ENCODE measurements at places on chromosomes 13 and 19.
A peak's percentile ranks its signal among the peaks of the same experiment; 100 is the strongest.

- no peak for DNase-seq
These were observed 21.0 kb upstream of the UFM1 start for GRCh38 chr13:38328699-38329098.

GRCh38 chr13:60351326-60351725 is 45.7 kb upstream of the TDRD3 start:
- DNase-seq = peak; percentile 80

GRCh38 chr13:33123066-33123859 is 107.0 kb downstream of the KL start:
- no peak for DNase-seq

- peak; percentile 50 for DNase-seq
These were observed 6.0 kb downstream of the STK24 start for GRCh38 chr13:98570929-98571372.

DNA sequence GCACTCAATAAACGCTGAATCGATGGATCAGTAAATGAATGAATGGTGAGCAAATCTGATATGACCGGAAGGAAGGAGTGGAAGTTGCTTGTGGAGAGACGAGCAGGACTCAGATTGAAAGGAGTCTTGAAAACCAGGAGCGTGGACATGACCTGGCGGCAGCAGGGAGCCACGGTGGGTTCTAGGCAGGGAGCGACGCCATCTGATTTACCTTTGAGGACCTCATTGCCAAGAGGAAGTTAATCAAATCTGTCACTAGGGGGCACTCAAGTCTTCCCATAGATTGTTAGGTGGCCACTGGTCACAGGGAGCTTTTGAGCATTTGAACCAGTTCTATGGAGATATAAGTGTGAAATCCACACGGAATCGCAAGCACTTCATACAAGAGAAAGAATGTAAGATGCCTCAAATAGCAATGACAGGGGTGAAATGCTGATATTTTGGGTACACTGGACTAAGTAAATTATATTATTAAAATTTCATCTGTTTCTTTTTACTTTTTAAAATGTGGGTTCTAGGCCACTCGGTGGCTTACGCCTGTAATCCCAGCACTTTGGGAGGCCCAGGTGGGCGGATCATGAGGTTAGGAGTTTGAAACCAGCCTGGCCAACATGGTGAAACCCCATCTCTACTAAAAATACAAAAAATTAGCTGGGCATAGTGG is 9.2 kb upstream of the FBN3 start:
- DNase-seq = peak; percentile 73

- DNase-seq = no peak
These were observed 640 bp downstream of the ZSCAN5A start for GRCh38 chr19:56314018-56314380.

GRCh38 chr13:66424422-66424821 is 805.7 kb downstream of the PCDH9 start:
- peak; percentile 72 for DNase-seq

DNA sequence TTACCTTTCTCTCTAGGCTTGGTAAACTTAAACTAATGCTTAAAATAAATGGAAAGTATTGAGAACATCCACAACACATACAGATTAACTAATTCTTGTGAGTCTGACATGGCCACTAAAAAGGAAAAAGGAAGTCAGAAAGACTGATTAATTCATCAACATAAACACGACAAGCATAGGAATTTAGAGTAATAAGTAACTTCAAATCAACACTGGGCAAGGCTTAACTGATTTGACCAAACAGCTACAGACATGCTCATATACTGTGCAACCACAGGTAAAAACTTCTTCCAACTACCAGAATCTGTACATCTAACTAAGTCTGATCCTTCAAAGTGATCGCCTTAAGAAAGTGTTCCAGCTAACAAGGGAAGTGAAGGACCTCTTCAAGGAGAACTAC is 20.5 kb downstream of the UGGT2 start:
- no peak for DNase-seq

DNA sequence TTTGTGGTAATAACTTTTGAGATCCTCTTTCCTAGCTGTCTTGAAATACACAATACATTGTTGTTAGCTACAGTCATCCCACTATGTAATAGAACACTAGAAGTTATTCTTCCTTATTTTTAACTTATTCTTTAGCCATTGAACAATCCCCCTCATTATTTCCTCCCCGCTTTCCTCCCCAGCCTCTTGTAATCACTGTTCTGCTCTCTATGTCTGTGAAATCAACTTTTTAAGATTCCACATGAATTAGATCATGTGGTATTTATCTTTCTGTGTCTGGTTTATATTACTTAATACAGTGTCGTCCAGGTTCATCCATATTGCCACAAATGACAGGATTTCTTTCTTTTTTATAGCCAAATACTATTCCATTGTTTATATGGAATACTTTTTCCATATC is 72.9 kb downstream of the SLC10A2 start:
- DNase-seq = no peak

DNA sequence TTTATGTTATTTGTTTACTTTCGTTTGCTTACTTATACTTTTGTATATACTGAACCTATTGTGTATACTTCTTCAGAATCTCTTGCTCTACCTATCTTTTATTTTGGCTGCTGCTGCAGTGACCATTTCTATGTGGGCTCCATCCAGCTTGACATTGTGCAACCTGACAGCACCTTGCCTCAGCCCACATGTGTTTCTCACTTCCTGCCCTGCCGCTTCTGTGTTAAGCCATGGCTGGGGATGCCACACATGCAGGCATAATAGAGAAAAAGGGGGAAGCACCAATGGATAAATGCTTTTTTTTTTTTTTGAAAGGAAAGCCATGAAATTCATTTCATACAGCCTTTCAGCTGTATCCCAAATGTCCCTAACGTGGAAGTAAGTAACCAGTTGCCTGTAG is 147.6 kb downstream of the RBM26 start:
- DNase-seq = no peak

GRCh38 chr19:33410915-33411401 is 37.4 kb downstream of the CEBPG start:
- DNase-seq = no peak

DNA sequence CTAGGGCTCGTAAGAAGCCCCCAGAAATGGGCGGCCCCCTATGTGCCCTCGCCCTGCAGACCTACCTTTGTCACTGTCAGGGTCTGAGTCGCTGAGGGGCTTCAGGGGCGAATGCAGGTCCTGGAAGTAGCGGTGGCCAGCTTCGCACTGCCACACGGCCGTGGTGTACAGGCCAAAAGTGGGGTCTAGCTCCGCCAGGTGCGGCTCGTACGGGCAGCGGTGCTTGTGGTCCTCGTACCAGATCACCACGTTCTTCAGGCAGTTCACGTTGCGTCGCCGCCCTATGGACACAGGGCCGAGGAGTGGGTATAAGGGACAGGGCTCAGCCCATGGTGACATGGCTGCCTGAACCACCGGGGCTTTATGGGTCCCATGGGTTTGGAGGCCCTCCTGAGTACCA is 9.8 kb downstream of the ZNF653 start:
- no peak for DNase-seq

GRCh38 chr19:1183543-1184172 is 9.6 kb upstream of the SBNO2 start:
- no peak for DNase-seq

GRCh38 chr19:47109177-47109540 is 4.4 kb downstream of the ZC3H4 start:
- no peak for DNase-seq

DNA sequence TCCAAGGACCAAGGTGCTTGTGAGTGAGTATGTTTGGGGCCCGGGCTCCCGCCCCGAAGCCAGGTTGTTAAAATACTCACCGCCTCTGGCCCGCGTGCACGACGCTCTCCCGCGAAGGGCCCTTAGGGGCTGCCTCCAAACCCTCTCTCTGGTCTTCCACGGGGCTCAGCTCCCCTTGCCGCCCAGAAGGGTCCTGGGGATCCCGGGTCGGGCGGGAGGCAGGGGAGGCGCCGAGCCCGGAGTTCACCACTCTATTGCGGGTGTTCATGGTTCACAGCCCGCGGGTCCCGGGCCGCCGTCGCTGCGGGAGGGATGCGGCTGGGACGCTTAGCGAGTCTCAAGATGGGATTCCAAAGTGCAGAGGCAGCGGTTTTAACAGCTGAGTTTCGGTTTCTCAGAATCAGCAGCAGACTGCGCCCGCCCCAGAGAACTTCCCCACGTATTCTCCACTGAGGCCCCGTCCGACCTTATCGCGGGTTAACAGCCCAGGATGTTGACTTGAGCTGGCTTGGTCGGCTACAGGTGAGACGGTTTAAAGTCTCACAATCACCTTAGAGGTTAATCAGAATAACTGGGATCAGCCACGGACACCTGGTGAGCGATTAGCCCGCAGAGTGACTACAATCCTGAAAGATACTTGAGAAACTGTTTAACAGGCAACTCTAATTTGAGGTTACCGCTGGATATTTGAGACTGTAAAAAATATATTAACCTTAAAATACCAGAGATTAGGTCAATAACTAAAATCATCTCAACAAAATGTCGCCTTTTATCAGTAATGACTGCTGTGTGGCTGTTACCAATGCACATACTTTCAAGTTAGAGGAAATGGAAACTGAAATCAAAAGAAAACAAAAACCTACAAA is at the start of gene EPSTI1:
Gene EPSTI1 (minus strand): TSS at position 344 of the 866 bp plus-strand sequence. CDS start 76 bp downstream, at position 268.
- DNase-seq = peak; percentile 83

DNA sequence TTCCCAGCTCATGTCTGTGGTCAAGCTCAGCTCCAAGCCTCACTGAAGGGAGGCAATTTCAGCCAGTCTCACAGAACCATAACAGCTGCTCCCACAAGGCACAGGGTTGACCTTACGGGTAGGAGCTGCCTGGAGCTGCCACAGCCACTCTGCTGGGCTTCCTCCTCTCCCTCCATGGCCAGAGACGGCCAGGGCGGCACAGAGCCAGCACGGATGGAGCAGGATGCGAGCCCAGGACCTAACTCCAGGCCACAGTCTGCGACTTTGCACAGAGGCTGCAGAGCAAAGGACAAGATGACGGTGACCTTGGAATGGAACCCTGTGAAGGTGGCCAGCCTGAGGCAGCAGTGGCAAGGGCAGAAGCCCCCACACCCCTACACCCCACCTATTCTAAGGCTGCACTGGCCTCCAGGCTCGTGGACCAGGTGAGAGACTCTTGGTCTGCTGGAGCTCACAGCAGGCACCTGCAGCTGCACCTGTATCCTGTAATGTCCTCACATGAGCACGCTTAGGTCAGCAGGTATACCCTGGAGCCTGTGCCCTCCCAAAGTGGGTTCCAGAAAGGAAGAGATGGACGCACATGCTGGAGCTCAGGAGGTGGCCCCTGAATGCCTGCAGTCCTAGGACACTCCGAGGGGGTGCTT is 29.6 kb downstream of the ADPRHL1 start:
- DNase-seq = no peak

GRCh38 chr13:30016398-30016797 is 166.0 kb upstream of the UBL3 start:
- DNase-seq = no peak

- DNase-seq = peak; percentile 8
These were observed 77.3 kb upstream of the KL start for GRCh38 chr13:32938907-32939306.

DNA sequence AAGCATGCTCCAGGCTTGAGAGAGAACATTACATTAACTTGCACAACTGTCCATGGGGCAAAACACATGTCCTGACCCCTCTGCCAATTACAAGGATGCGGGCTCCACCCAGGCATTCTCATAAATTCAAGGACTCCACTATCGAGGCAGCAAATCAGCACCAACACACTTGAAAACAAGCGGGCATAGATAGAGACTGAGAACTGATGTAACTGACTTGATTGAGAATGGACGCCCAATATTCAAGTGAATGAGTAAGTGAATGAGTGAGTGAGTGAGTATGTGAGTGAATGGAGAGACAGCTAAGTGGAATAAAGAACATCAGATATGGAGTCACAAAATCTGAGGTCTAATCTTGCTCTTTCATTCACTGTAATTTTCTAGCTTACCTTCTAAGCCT is 75.0 kb upstream of the VSTM2B start:
- DNase-seq = no peak

DNA sequence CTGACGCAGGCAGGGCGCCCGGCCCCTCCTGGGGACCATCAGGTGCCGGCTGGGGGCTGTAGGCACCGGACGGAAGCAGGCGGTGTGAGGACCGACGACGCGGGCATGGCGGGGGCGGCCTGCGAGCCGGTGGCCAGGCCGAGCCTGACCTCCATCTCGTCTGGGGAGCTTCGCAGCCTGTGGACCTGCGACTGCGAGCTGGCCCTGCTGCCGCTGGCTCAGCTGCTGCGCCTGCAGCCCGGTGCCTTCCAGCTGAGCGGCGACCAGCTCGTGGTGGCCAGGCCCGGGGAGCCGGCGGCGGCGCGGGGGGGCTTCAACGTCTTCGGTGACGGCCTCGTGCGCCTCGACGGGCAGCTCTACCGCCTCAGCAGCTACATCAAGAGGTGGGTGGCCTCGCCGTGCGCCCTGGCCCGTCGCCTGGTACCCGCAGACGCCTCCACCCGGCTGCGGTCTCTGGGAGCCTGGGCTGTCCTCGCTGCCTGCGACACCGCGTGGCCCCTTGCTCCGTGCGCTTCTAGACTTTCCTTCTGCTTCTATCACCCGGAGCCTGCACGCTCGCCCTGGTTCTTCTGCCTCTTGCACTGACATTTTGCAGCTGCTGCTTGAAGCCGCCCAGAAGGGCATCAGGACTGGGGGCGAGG is 460 bp downstream of the MEDAG start:
- DNase-seq = no peak

GRCh38 chr19:663682-664117 is 686 bp upstream of the RNF126 start:
- DNase-seq = no peak

- DNase-seq = no peak
These were observed 1.1 kb upstream of the TMTC4 start for GRCh38 chr13:100675661-100676129.

DNA sequence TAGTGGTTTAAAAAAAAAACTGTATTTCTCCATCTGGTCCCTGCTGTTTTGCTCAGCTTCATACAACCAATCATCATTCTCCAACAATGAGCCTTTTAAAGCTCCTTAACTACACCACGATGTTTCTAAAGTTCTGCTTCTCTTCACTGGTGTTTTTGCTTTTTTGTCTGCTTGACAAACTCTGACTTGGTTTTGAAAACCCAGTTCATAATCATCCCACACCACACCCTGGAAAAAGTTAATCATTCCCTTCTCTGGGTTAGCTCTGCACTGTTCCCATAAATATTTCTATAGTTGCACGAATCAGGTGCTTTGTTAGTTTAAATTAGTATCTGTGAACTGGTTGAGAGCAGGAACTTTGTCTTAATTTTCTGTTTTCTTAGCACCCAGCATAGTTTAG is 217.1 kb downstream of the ENOX1 start:
- DNase-seq = no peak

DNA sequence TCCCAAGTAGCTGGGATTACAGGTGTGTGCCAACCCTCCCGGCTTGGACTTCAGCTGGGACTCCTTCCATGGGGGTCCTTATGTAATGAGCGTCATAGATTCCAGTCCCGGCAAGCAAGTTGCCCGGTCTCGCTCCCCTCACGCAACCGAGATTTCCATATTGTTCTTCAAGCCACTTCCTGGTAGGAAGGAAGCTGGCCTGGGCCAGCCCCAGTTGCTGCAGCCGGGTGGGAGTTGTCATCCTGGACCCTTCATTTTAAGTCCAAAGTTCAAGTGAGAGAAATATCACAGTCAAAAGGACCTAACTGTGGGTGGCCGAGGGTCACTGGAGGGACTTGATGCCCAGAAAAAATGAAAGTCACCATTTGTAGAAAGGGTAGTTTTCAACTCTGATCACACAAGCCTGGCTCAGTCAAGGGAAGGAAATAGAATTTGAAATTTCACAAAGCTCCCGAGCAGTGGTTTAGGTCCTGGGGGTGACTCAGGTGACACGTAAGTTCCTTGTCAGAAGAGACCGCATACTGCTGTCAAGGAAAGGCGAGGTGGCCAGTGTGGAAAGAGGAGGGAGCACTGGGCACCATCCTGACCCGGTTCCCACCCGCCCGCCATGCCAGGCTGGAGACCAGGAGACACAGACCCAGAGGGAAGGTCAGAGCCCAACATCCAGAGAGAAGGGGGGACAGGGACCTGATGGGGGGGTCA is 5.3 kb downstream of the FGF21 start:
- DNase-seq = no peak
